Thyroid gland (tissue), 4 donors: ENCODE measurements at places on chromosomes 3 and 15. TPM values are rescaled to one million over a fixed set of nuclear protein-coding genes. Genes with fewer than 3 reads are reported as not detected.
A peak's percentile ranks its signal among the peaks of the same experiment; 100 is the strongest.

The C3orf20 gene
- total RNA-seq, result not detected

The GOLGA8R gene
- total RNA-seq, result 24.6 TPM

DNA sequence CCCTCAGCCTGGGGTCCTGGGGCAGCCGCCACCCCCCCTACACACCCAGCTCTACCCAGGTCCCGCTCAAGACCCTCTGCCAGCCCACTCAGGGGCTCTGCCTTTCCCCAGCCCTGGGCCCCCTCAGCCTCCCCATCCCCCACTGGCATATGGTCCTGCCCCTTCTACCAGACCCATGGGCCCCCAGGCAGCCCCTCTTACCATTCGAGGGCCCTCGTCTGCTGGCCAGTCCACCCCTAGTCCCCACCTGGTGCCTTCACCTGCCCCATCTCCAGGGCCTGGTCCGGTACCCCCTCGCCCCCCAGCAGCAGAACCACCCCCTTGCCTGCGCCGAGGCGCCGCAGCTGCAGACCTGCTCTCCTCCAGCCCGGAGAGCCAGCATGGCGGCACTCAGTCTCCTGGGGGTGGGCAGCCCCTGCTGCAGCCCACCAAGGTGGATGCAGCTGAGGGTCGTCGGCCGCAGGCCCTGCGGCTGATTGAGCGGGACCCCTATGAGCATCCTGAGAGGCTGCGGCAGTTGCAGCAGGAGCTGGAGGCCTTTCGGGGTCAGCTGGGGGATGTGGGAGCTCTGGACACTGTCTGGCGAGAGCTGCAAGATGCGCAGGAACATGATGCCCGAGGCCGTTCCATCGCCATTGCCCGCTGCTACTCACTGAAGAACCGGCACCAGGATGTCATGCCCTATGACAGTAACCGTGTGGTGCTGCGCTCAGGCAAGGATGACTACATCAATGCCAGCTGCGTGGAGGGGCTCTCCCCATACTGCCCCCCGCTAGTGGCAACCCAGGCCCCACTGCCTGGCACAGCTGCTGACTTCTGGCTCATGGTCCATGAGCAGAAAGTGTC is 30.2 kb downstream of the PTPN23 start:
- H3K27me3 ChIP-seq, result no peaks in the 10 kb centered on the region
- no peak overlapping the region for H3K4me3 ChIP-seq
- no peak for DNase-seq
- H3K27ac ChIP-seq, result no peak overlapping the region

The MELTF gene
- 3.0 TPM for total RNA-seq

DNA sequence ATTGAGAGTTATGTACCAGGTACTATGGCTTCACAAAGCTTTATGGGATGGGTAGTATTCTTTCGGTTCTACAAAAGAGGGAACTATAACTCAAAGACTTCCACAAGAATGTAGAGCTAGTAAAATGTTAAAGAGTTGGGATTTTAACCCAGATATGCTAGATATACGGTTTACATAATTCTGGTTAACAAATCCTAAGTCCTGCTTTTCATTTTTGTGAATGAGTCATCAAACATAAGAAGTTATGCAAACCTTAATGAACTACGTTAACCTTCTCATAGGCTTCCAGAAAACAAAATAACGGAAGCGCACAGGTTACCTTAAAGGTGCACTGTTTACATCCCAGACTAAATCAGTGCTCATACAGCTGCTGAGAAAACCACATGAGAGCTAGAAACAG is 1049.3 kb downstream of the MCTP2 start:
- no peaks in the 10 kb centered on the region for H3K27me3 ChIP-seq
- no peaks in the 10 kb centered on the region for H3K36me3 ChIP-seq
- no peak overlapping the region for H3K4me3 ChIP-seq
- no peak for DNase-seq
- no peak overlapping the region for H3K27ac ChIP-seq

DNA sequence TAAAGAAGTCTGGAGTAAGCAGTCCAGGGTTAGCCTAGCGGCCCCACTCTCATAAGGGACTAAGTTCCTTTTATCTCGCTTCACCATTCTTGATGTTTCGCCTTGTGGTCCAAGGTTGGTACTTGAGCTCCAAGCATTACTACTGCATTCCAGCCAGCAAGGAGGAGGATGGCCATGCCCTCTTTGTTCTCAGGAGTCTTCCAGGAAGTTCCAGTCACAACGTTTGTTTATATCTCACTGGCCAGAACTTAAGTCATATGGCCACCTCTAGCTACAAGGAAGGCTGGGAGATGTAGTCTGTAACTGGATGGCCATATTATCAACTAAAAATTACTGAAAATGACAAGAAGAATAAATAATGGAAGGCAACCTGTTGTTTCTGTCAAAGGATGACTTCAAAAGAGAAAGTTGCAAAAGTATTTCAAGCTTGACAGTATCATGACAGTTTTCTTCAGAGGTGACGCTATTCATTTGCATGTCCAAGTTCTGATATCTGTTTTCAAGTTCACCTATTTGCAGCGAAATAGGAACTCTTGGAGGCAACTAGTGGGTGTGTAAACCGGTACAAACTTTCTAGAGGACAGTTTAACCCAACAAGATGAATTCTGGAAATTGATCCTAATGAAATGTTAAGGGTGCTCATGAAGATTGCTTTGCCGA is 118.6 kb downstream of the PGPEP1L start:
- H3K27me3 ChIP-seq, result no peaks in the 10 kb centered on the region
- no peaks in the 10 kb centered on the region for H3K36me3 ChIP-seq
- no peak overlapping the region for H3K27ac ChIP-seq
- no peak for DNase-seq
- H3K4me3 ChIP-seq, result no peak overlapping the region

DNA sequence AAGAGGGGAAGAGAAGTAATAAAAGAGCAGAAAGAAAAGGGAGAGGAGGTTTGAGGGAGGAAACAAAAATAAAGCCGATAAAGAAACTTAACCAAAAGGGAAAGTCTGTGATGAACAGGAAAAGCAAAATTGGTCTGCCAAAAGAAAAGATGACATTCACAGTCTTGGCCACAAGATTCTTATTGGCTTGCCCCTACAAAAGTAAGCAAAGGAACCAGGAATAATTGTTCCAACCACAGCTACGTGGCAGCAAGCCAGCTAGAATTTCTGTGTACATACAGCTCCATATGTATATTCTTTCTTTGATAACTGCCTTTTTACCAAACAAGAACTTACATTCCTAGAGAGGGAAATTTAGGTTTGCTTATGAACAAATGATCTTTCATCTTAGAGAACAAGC is 79.6 kb downstream of the MLH1 start:
- H3K4me1 ChIP-seq, result no peaks in the 10 kb centered on the region
- no peak overlapping the region for H3K27ac ChIP-seq
- H3K36me3 ChIP-seq, result no peaks in the 10 kb centered on the region
- no peak overlapping the region for H3K4me3 ChIP-seq

The SLC24A5 gene
- not detected for total RNA-seq

- H3K4me1 ChIP-seq, result peaks cover 35% of the 10 kb centered on the region
- no peaks in the 10 kb centered on the region for H3K27me3 ChIP-seq
- peak overlapping the region; percentile 98 for H3K27ac ChIP-seq
- H3K36me3 ChIP-seq, result no peaks in the 10 kb centered on the region
- peak; percentile 46 for DNase-seq
Measured at GRCh38 chr3:50617911-50618481, 1.0 kb downstream of the MAPKAPK3 start.

The ANKUB1 gene
- not detected for total RNA-seq

GRCh38 chr3:62451211-62451887 is 78.0 kb upstream of the FEZF2 start:
- H3K4me3 ChIP-seq, result no peak overlapping the region
- H3K27ac ChIP-seq, result no peak overlapping the region
- no peaks in the 10 kb centered on the region for H3K36me3 ChIP-seq
- H3K4me1 ChIP-seq, result no peaks in the 10 kb centered on the region
- no peak for DNase-seq

DNA sequence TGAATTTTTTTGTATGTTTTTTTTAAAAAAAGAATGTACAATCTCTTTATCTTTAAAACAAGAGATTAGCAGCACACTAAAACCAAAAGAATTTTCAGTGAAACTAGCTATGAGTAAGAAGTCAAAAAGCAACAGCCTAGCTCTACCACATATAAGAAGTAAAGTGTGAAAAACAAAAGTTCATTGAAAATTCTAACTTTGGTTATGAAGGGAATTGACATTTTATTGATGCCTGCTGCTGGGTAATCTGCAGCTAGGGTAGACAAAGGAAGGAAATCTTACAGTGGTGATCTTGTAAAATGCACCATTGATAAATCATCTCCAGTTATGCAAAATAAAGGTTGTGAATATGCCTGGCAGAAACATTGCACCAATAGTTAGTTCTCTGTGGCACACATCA is 37.8 kb upstream of the FOXB1 start:
- no peak overlapping the region for H3K27ac ChIP-seq
- H3K36me3 ChIP-seq, result no peaks in the 10 kb centered on the region
- H3K4me1 ChIP-seq, result no peaks in the 10 kb centered on the region

- H3K4me3 ChIP-seq, result no peak overlapping the region
- H3K27me3 ChIP-seq, result no peaks in the 10 kb centered on the region
- peaks cover 23% of the 10 kb centered on the region for H3K4me1 ChIP-seq
- no peak overlapping the region for H3K27ac ChIP-seq
- DNase-seq, result no peak
- no peaks in the 10 kb centered on the region for H3K36me3 ChIP-seq
Measured at GRCh38 chr15:101239724-101240136, 12.1 kb downstream of the CHSY1 start.

- H3K36me3 ChIP-seq, result no peaks in the 10 kb centered on the region
- no peak overlapping the region for H3K27ac ChIP-seq
- no peak overlapping the region for H3K4me3 ChIP-seq
Measured at GRCh38 chr3:127256733-127257271, 31.0 kb downstream of the PRR20G start.

DNA sequence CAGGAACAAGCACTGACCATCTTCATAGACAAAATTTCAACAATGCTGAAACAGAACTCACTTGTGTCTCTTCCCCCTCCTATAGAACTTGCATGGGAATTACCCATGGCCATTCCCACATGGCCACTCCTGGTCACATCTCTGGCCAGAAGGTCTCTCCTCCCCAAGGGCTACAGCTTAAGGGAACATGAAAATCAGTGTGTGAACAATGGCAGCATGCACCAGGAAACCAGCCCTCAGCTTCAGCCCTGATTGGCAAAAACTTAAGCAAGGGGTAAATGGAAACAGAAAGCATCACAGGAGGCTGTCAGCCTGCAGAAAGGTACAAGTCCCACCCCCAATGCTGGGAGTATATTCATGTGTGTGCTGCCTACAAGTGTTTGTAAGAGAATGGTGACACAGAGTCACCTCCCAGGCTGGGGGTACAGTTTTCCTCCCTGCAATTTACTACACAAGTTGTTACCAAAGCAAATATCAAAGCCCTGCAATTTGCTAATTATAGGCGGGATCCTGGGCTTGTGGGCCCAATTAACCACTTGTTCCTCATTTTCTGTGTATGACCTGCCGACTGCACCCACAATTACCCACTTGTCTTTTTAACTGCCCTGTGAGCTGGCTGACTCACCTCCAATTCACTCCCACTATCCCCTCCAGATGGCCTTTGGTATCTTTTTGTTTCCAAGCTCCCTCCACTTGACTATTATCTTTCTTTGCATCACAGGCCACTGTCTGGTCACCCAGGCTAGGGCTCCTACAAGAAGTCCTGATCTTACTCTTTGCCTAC is 84.4 kb upstream of the HES1 start:
- H3K36me3 ChIP-seq, result no peaks in the 10 kb centered on the region
- no peak for DNase-seq
- H3K27me3 ChIP-seq, result no peaks in the 10 kb centered on the region
- H3K4me3 ChIP-seq, result no peak overlapping the region
- peaks cover 14% of the 10 kb centered on the region for H3K4me1 ChIP-seq
- no peak overlapping the region for H3K27ac ChIP-seq

DNA sequence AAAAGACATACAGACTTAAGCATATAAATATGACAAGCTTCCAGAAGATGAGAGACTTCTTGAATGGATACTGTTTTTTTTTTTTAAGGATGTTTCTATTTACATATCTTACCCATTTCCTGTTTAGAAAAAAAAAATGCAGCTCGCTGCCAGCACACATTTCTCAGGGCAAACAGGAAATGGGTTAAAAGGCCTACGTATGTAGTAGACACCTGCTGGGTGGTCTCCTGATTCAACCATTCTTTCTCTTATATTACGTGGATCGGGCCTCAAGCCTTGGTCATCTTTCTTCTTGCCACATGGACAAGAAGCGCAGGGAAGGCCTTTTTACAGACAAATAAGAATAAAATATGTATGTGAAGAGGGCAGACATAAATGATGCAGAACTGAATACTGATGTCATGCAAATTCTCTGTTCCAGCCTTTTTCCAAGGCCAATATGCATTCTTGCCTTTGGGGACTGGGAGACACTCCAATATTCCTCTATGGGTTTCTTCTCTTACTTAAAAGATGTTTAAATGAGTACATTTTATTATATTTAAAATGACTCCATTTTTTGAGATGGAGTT is 35.0 kb upstream of the TJP1 start:
- no peak for DNase-seq
- H3K4me1 ChIP-seq, result no peaks in the 10 kb centered on the region
- no peaks in the 10 kb centered on the region for H3K36me3 ChIP-seq
- no peaks in the 10 kb centered on the region for H3K27me3 ChIP-seq
- H3K27ac ChIP-seq, result no peak overlapping the region
- H3K4me3 ChIP-seq, result no peak overlapping the region

GRCh38 chr15:92395098-92395635 is 1.5 kb downstream of the ST8SIA2 start:
- H3K4me3 ChIP-seq, result no peak overlapping the region
- H3K4me1 ChIP-seq, result peaks cover 28% of the 10 kb centered on the region
- DNase-seq, result no peak
- no peak overlapping the region for H3K27ac ChIP-seq

The PYGO1 gene
- total RNA-seq, result 19.4 TPM

DNA sequence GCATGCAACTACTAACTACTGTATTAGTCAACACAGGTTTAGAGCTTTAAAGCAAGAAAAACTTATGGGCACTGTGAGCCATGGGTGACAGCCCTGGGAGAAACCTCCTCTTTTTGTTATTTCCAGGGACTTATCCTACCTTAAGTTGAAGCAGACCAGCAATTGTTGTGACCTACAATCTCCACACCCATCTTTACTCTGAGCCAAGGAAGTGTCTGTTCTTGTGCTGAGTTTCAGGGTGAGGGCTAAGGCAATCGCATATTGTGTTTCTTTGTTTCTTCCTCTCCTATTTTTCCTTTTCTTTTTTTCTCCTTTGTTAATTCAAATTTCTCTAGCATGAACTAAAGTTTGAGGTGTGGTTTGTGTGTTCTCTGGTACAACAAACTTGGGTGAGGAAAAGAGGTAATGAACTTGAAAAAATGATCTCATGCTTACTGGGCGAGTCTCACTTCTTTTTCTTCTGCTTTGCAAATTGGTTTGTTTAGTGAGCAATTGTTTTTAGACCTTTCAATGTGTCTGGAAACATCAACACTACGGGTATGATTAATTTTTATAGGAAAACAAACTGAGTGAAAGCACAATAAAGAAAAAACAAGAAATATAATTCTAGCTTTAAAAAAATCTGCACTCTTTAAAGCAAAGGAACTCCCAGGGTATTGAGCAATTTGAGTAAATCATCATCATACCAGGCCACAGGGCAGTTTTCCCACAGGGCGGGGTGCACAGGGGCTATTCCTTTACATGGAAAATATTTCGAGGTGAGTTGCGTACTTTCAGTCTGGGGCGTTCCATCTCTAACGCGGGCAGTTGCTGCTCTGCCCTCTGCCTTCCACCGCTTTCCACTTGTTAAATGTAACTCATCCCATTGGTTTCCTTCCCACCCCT is 2.7 kb downstream of the UPK1B start:
- no peaks in the 10 kb centered on the region for H3K4me1 ChIP-seq
- no peak for DNase-seq
- H3K36me3 ChIP-seq, result no peaks in the 10 kb centered on the region
- H3K27ac ChIP-seq, result no peak overlapping the region
- no peak overlapping the region for H3K4me3 ChIP-seq

- no peaks in the 10 kb centered on the region for H3K4me1 ChIP-seq
- H3K4me3 ChIP-seq, result no peak overlapping the region
- H3K36me3 ChIP-seq, result peaks cover 17% of the 10 kb centered on the region
- DNase-seq, result peak; percentile 48
Measured at GRCh38 chr15:52228921-52229320, 37.7 kb upstream of the GNB5 start.
